ENCODE measurements at places on chromosomes 12 and 14.

DNA sequence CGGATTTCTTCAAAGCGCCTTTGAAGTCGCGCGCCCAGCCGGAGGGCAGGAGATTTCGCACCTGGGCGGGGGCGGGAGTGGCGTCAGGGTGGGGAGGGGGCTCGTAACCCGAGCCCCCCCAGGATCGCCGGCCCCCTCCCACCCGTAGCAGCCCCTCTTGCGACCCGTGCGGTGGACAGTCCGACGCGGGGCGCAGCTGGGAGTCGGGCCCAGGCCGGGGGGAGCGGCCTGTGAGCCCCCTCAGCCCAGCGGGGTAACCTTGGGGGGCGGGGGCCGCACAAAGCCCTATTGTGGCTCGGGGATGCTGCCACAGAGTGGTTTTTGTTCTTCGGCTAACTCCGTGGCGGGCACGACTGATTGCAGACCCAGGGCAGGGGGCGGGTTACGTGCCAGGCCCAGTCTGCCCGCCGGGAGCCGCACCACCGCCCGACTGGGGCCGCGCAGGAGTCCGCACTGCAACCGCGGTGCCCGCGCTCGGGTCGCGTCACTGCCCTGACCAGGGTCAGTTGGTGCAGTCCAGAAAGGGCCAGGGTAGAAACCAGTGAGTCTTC lies 4.2 kb upstream of the AAAS start:
- DNase-seq, result no peak

GRCh38 chr12:65511134-65511834 lies 232.8 kb downstream of the MSRB3 start:
- DNase-seq, result no peak

DNA sequence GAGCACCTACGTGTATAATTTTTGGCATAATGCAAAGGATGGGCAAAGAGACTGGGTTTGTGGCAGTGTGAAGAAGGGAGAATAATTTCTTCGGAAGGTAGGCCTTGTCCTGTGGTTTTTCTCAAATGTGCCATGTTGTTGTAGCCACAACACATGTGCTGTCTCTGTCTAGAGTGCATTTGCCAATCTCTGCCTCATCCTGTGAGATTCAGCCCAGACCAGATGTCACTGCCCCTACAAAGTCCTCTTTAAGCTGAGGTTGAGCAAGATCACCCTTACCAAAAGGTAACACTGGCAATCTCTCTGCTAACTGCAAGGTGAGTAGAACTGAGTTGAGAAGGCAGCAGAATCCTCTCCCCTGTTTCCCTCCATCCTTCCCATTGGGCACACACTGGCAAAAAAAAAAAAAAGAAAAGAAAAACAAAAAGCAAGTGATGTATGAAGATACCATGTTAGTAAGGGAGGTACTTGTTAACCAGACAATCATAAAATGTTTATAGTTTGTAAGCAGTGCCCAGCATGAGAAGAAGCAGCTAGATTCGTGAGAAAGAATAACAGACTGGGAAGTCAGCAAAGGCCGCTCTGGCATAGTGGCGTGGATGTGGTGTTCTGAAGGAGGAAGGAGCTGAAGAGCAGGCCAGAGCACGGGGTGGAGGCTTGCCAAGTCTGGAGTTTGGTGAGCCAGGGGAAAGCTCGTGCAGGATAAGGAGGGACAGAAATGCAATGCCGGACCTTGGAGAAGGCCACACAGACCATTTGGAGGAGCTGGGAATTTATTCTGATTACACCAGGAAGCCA lies 18.9 kb downstream of the DYRK2 start:
- DNase-seq, result no peak

DNA sequence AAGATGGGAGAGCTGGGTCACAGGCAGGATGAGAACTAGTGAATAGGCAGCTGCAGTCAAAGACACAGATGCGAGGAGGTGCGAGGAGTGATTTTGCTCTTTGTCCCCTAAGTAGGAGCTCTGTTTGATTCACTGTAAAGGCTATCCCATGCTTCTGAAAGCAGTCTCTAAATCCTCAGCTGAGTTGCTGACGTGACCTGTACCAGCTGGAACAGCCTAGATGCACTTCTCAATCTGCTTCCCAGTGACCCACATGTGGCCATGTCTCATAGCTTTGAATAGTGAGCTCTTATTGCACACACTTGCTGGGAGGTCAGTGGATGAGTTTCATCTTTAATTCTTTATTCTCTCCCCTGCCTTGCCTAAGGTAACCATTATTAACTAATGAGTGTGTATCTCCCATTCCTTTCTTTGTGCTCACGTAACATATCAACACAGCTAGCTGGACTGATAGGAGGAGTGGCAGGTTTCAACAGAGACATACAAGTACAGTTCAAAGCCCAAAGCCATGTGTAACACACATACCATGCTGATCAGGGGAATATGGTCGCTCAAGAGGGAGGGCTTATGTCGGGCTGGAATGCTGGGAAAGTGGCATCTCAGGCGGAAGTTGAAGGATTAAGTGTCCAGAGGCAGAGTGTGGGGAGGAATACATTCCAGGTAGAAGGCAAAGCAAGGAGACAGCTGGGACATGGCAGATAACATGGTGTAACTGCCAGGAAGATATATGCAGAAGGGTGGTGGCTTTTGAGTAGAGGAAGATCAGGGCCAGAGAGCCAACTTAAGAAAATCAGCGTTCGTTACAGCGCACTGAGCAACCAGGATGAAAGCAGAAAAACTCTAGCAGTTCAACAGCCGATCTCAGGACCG lies 15.4 kb upstream of the YY1 start:
- no peak for DNase-seq

DNA sequence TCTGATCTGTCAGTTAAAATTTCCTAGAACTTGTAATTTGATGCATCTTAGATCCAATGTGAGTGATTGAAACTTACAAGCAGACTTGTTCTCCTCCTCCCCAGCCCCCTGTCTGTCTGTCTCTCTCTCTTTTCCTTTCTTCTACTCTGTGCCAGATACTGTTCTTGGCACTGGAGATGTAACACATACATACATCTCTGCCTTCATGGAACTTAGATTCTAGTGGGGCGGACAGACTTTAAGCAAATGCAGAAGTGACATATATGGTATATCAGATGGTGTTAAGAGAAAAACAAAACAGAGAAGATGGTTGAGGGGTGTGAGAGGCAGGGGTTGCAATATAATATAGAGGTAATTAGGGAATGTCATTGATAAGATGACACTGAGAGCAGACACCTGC lies 6.6 kb downstream of the CHST11 start:
- no peak for DNase-seq

DNA sequence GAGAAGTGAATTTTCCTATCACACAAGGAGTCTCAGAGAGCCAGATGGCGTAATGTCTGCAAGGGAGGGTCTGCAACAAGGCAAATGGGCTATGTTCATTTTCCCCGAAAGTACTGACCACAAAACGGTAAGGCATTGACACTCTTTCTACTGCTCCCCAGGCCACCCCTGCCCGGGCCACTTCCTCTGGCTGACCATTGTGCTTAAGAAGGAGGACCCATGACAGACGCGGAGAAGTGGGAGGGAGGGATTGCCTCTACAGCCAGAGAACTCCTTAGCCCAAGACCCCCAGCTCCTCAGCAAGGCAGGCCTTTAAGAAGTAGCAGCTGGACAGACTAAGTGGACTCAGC lies 1.2 kb downstream of the NCKAP5L start:
- no peak for DNase-seq
